AML-193 (cell line): ENCODE measurements at places on chromosomes 7 and 10.

GRCh38 chr7:51666751-51667150 is 350.1 kb upstream of the COBL start:
- no peak for DNase-seq

- DNase-seq: no peak
These were observed 36.3 kb downstream of the CFAP46 start for GRCh38 chr10:132906106-132906505.

GRCh38 chr7:124801330-124801895 is 35.8 kb upstream of the GPR37 start:
- DNase-seq: no peak

GRCh38 chr10:28754930-28755718 is 77.8 kb downstream of the BAMBI start:
- DNase-seq: no peak

DNA sequence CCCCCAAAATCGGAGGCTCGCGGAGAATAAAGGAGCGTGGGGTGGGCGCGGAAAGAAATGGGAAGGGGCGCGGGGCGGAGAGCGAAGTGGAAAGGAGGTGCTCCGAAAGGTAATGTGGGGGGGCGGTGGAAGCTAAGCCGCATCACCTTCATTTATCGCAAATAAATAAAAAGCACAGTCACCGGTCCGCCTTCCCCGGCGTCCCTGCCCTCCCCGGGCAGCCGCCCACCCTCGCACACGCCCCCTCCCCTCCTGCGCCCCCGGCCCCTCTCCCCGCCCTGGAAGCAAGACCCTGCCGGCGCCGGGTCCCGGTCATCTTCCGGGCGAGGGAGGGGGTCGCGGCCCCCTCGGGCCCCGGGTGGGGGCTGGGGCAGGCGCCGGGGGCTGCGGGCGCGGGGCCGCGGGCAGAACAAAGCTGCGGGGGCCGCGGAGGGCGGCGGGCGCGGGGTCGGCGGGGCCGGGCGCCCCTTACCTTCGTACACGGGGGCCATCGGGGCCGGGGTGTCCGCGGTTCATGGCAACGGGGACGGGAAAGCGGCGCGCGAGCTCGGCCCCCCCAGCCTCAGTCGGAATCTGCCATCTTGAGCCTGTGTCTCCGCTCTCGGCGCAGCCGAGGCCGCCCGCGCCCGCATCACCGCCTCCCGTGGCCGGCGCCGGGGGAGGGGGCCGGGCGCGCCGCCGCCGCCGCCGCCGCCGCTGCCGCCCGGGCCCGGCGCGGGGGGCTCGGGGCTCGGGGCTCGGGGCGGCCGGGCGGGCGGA is 486 bp downstream of the HIPK2 start:
- no peak for DNase-seq

- no peak for DNase-seq
These were observed at the start of gene PON3 for GRCh38 chr7:95396136-95397032. Gene PON3 (minus strand): TSS chr7:95396375. CDS start chr7:95396350, 25 bp downstream.

DNA sequence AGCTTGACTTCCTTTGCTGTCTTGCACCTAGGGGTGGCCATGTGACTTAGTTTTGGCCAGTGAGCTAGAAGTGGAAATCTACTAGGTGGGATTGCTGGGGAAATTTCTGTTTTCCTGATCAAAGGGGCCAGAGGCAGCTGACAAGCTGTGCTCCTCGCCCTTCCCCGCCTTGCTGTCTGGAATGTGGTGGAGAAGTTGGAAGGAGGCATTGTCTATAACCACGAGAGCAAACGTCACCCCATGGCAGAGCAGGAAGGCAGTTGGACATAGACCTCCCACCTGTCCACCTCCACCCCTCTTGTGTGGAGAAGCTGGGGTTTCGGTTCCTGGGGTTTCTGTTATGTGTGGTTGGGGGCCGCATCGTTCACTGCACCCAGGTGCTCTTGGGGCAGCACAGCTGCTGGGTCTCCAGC is 7.3 kb downstream of the SFRP5 start:
- DNase-seq: no peak

DNA sequence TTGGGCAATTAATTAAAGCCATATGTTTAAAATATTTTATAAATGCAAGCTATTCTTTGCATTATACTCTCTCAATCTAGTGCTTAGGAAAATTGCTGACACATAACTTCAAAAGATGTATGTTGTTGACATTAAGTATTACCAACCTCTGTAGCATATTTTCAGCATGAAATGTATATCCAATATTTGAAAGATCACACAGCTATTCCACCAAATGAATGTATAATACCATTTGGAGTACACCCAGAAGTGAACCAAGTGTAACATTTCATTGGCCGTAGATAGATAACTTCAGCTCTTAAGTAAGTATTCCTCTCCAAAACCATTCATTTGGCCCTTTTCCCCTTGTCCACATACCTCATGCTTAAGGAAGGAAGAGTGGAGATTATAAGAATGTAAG is 104.6 kb downstream of the HECTD2 start:
- no peak for DNase-seq

DNA sequence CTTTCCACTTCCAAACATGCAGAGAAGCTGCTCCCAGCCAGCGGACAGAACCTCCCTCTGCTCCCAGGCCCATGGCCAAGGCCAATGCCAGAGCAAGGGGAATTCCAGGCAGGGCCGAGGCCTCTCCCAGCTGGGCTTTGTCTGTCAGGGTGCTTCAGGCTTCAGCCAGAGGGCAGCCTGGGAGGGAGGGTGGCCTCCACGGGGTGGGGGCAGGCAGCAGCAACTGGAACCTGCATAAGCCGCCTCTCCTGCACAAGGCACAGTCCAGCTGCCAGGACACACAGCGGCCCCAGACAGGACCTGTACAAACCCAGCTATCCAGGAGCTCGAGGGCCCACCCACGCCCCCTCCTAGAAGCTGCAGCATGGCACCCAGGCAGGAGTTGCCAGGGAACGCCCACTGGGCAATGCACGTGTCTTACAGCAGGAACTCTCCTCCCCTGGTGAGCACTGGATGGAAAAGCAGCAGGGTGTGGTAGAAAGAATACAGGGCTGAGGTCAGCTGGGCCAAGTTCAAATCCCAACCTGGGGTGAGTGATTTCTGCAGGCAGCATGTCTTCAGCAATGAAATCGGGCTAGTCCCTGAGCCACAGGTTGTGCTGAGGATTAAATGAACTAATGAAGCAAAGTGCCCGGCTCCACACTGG is 7.6 kb downstream of the FAM53B start:
- DNase-seq: no peak

DNA sequence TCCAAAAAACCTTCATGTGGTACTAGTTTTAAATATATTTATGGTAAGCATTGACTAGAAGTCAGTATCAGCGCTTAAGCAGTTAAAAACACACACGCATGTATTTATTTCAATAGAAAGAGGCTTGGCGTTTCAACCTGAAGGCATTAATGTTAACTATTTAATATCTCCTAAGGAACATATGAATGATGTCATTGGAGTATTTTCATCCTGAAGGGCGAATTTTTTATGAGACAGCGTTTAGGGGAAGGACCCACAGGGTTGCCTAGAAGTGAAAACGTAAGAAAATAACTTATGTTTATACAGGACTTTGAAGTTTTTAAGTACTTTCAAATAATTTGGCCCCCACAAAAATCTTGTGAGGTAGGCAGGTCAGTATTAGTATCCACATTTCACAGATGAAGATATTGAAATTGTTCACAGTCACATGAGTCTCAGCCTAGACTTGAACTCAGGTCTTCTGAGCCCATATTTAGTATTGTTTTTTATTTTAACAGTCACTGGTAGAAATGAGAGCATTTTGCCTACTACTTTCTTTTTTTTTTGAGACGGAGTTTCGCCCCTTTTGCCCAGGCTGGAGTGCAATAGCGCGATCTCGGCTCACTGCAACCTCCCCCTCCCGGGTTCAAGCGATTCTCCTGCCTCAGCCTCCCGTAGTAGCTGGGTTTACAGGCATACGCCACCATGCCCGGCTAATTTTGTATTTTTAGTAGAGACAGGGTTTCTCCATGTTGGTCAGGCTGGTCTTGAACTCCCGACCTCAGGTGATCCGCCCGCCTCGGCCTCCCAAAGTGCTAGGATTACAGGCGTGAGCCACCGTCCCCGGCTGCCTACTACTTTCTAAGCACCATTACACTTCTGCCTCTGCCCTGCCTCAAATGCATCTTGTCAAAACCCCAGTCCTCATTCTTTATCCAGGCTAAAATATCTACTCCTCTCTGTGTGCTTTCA is 1.8 kb downstream of the SLK start:
- DNase-seq: no peak

- DNase-seq: no peak
These were observed 329.3 kb downstream of the FRMD4A start for GRCh38 chr10:14001298-14002040.

DNA sequence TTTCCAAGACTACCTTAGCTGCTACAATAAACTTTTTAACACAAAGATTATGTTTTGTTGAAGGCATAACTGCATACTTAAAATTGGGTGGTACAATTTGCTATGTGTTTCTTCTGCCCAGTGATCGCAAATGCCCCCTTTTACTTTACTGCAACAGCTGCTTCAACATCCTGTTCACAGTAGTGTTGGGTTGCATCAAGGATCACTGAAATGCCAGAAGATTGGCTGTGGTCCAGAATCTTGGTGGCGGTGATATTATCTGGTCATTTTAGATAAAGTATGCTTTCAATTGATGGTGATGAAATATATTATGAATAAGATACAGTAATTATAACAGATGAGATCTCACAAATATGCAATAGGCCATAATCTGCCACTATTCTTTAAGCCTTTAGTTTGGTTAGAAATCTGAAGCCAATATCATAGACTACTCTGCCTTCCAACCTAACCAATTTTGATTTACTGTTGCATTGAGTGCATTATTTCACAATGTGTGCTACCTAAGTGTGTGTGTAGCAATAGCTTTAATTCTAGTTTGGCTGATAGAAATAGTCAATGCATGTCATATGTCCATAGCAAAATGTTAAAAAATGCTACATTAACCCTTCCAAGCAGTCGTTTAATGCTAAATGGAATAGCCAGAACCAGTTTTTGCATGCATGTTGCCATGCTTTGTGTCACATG is 29.8 kb upstream of the ING3 start:
- no peak for DNase-seq

DNA sequence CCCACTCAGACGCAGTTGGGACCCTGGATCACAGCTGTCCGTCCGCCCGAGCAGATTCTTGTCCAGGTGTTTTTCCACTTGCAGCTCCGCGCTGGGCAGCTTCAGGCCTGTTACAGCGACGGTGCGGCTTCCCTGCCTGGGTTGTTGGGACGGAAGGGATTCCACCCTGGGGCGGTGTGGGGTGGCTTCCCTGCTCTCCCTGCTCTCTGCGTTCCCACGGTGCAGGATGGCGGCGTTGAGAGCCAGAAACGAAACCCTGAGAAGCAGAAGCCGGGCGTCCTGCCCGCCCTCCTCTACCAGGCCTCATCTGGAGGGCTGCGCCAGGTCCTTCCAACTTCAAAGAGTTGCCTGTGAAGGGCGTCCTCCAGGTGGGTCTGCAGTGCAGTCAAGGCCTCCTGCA is 194.4 kb downstream of the ADARB2 start:
- no peak for DNase-seq

GRCh38 chr7:128017862-128018845 is 13.1 kb downstream of the LRRC4 start:
- no peak for DNase-seq

DNA sequence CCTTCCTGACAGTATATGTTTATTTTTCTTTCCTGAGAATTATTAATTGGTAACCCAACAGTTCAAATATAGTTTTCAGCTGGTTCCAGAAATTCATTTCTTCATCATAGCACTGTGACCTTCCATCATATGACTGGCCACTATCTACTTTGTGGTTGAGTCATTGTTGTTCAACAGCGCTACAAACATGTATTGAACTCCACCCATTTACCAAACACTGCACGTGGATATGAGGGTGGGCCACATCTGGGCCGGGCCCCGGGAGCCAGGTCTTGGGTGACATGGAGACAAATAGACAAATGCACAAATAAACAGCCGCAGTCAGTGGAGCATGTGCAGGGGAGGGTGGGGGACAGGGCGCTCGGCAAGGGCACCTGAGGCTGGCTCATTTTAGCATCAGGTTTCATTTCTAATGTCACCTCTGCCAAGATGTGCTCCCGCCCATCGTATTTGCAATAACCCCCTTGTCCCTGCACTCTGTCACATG is 24.0 kb upstream of the EEPD1 start:
- DNase-seq: no peak

DNA sequence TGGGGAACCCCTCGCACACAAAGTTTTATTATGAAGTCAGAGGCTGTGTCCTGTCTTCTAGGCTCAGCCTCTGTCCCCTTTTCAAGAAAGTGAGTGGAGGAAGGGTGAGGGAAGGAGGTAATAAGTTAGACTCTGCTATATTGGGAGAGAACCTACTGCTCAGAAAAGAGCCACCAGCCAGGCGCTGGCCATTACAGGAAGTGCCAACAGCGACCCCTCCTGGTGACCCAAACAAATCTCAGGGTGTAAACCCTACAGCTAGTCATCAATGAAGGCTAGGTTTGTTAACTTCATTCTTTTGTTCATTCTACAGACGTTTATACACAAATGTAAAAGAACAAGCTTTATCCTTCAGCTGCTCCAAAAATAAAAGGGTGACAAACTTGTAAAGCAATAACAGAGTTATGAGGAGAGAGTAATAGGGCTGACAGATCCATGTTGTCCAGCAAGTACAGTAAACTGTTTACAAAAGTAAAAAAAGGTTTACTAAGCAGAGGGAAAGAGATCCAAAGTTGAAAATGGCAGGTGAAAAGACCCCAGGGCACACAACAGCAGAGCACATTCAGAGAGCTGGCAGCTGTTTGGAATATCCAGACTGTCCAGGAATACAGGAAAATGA is 82.7 kb downstream of the FAM204A start:
- DNase-seq: peak; percentile 28

DNA sequence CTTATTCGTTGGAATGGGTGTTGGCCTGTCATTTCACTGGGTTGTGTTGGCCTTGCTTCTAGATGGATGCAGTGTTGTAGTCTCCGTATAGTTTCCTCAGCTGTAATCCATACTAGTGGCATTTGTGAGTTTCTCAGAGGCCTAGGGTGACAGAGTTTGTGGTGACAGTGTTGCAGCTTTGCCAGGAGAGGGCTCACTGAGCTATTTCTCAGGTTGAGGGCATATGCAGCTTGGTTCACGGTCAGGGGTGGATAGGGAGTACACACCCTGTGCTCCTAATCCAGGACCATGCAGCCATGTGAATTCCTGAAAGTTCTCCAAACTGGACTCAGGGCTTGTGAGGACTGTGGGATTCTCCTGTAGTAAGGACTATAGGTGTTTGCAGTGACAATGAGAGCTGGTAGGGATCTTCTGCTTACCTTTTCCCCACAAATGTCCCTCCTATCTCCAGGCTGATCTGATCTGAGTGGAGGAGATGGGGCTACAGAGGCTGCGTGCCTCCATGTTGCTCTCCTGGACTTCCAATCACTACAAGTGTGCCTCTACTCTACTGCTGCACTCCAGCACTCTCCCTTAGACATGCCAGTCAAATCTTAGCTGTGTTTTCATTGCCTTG is 229.0 kb downstream of the STK31 start:
- no peak for DNase-seq

DNA sequence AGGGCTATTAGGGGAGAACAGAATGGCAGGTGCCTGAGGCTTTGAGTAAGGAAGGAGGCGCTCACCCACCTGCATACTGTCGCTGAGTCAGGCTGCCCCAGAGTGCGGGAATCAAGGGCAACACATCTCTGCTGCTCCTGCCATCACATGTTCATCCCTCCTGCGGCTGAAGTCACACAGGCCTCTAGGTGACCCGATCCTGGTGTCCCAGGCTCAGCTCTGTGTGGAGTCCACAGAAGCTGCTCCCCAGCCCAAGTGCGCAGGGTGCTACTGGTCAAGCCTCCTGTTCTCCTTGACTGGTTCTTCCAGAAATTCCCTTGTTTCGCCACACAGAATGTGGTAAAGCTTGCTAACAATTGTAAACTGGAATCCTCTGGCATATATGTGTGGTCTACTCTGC is 96.9 kb upstream of the IL6 start:
- no peak for DNase-seq

- no peak for DNase-seq
These were observed 181.4 kb downstream of the JCAD start for GRCh38 chr10:29877793-29878491.

- DNase-seq: no peak
These were observed 312.3 kb downstream of the CAMK1D start for GRCh38 chr10:12661671-12662070.
